ENCODE measurements at places on chromosomes 7 and 10. TPM values are rescaled to one million over a fixed set of nuclear protein-coding genes. Genes with fewer than 3 reads are reported as not detected.

The ATE1 gene
- 16.1 TPM for total RNA-seq

The ALDH18A1 gene
- 77.4 TPM for total RNA-seq

The NOC3L gene
- 11.6 TPM for total RNA-seq

The FBXO24 gene
- 0.47 TPM for total RNA-seq

The CHAT gene
- total RNA-seq, result not detected

The CDH23 gene
- 0.17 TPM for total RNA-seq

The MYL7 gene
- total RNA-seq, result not detected

The FAM149B1 gene
- total RNA-seq, result 44.2 TPM

The MACROH2A2 gene
- total RNA-seq, result 11.0 TPM

The PAPOLB gene
- total RNA-seq, result under 0.01 TPM

The SSMEM1 gene
- total RNA-seq, result not detected

The SPDYE9 gene
- total RNA-seq, result not detected

The SLC37A3 gene
- 77.6 TPM for total RNA-seq

The GPR26 gene
- total RNA-seq, result not detected

The FAM237B gene
- total RNA-seq, result not detected

The DNMBP gene
- 25.0 TPM for total RNA-seq

The CPA2 gene
- not detected for total RNA-seq

The RNF148 gene
- 0.26 TPM for total RNA-seq

The UPK3B gene
- 0.32 TPM for total RNA-seq

The CCM2 gene
- 49.7 TPM for total RNA-seq

The PTN gene
- 38.6 TPM for total RNA-seq

The CALN1 gene
- total RNA-seq, result not detected

The NEUROD6 gene
- total RNA-seq, result not detected

The PDGFA gene
- 5.0 TPM for total RNA-seq

The MYPN gene
- under 0.01 TPM for total RNA-seq

The RSPH10B2 gene
- total RNA-seq, result 0.32 TPM

The MYO1G gene
- total RNA-seq, result under 0.01 TPM
